ENCODE measurements at places on chromosomes 5 and 9.

- no peak for DNase-seq
Observed at GRCh38 chr5:147743678-147744374, 38.7 kb downstream of the JAKMIP2 start.

- no peak for DNase-seq
Observed at GRCh38 chr5:135138116-135138850, 104.3 kb upstream of the PITX1 start.

- DNase-seq: no peak
Observed at GRCh38 chr9:92725266-92725545, 39.4 kb downstream of the BICD2 start.

GRCh38 chr5:174409070-174409469, 315.3 kb upstream of the MSX2 start:
- no peak for DNase-seq

DNA sequence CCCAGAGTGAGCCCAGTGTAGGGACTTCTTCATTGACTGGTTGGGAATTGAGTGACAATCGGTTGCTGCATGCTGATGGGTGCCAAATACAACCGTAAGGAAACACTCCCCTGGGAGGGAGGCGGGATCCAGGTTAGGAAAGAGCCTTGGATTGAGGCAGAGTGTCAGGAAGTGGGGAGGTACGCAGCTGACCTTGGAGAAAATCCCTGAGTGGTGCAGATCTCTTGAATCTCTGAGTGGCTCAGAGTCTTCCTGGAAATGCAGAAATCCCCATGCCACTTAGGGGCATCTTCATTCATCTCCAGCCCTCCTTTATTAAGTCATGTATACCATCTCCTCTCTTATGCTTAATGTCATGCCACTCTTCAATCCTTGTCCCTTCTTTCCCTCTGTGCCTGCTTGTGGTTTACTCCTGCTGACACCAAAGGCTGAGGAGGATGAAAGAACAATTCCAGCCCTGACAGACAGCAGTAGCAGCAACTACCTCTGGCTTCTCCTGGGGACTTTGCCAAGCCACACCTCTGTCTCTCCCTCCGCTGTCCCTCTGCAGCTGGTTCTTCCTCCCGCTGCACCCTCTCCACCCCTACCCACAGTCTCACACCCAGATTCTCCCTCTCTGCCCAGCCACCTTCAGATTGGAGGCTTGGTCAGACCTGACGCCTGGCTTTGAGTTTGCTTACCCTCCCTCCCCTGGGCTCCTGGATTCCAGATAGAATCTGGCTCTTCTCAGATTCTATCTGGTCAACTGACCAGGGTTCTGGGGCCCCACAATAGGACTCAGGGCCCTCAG, 14.1 kb upstream of the LCP2 start:
- no peak for DNase-seq

- DNase-seq: no peak
Observed at GRCh38 chr5:154236-154635, 37.1 kb upstream of the LRRC14B start.

- no peak for DNase-seq
Observed at GRCh38 chr9:115531410-115532125, 413.6 kb upstream of the TNC start.

DNA sequence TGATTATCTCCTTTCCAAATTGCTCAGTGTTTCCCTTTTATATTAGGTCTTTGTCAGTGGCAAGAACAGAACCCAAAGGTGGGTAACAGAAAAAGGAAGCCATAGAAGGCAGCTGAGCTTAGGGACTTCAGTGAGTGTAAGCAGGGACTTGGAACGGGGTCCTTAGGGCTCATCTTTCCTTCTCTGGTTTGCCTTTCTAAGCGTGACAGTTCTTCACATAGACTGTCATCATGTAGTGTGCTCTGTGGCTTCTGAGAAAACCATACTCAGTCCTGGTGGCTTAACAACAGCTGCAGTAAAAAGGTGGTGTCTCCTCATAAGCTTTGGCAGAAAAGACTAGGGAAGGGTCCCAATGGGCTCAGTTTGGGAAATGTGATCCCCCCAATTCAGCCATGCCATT, 108.8 kb downstream of the SLC12A2 start:
- no peak for DNase-seq

DNA sequence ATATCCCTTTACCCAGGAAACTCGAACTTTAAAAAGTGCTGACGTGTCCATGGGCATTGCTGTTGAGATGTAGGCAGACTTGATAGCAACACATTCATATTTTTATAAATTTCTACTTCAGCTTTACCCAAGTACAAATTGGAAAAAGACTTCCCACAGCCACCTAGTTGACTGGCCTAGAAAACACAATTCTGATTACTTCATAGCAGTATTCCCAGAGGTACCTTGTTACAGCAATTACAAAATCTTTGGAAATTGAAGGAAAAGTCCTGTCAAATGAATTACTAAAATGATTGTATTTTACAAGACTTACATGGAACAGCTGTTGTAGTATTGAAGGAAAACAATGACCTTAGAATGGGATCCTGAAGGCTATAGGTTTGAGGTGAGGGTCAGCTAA, 130.7 kb upstream of the NREP start:
- DNase-seq: no peak

GRCh38 chr5:131245948-131246347, 17.9 kb upstream of the CDC42SE2 start:
- no peak for DNase-seq

GRCh38 chr5:156824800-156825199, 25.3 kb upstream of the PPP1R2B start:
- no peak for DNase-seq

- peak; percentile 5 for DNase-seq
Observed at GRCh38 chr5:129664336-129664937, 83.5 kb upstream of the MINAR2 start.

DNA sequence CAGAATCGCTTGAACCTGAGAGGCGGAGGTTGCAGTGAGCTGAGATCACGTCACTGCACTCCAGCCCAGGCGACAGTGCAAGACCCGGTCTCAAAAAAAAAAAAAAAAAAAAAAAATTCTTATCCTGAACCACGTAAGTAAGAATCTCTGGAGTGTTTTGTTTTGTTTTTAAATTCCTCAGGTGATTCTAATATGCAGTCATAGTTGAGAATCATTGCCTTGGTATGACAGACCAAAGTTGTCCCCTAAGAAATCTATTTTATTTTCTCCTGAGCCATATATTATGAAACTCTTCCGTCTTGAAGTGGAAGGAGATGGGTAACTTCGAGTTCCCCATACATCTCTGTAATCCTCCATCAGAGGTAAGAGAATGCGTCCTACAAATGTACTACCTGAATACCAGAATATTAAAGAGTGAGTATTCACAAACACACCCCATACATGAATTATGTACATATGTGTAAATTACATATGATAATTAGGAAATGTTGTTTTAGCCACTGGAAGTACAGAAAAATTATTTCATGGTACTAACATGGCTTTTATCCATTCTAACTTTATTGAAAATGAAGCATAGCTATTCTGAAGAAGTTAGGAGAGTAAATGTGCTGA, 26.7 kb upstream of the SVEP1 start:
- no peak for DNase-seq

- no peak for DNase-seq
Observed at GRCh38 chr9:75851917-75852316, 38.6 kb upstream of the PCSK5 start.

DNA sequence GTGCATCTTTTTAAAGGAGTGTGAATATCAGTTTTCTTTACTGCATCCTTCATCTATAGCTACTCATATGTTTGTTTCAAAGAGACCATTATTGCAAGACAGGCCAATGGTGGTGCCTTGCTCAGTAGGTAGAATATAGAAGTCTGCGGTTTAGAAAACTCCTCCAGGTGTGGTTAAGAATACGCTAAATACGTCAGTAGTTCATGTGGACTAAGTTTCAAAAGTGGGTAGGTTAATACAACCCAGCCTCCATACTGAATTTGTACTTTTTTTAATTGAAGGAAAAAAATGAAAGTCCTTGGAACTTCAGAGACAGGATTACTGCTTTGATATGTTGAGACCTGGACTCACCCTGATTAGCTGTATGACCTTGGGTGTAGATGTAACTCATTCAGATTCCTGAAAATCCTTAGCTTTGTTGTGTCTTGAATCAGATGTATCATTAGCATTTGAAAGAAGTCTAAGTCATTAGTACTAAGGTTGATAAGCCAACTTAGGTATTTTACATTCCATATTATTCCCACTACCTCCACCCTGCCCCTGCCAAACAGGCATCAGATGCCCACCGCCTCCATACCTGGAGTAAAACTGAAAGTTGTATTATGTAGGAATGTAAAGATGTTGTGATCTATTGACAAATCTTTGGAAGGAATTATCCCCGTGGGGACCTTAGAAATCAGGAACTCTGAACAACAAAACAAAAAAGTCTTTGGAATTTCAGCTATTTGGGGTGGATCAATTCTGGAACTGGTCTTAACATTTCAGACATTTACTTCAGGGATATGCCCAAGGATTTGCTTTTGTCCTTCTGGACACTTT, 6.1 kb downstream of the BASP1 start:
- no peak for DNase-seq

- DNase-seq: no peak
Observed at GRCh38 chr9:133199648-133200321, 9.3 kb downstream of the OBP2B start.

DNA sequence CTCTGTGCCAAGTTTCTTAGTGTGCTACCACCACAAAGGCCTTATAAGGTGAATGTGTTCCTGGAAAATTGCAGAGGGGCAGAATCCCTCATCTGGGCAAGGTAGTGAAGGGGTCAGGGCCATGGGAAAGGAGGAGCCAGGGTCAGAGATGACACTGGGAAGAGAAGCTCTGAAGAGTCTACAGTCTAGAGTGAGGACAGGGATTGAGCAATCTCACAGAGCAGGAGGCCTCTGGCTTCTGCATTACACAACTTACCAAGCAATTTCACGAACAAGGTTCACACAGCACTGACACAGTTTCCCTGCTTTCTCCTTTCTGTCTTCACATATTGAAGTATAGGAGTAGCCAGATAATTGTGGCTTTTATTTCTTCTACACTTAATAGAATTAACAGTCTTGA, 24.5 kb upstream of the IDNK start:
- DNase-seq: no peak

DNA sequence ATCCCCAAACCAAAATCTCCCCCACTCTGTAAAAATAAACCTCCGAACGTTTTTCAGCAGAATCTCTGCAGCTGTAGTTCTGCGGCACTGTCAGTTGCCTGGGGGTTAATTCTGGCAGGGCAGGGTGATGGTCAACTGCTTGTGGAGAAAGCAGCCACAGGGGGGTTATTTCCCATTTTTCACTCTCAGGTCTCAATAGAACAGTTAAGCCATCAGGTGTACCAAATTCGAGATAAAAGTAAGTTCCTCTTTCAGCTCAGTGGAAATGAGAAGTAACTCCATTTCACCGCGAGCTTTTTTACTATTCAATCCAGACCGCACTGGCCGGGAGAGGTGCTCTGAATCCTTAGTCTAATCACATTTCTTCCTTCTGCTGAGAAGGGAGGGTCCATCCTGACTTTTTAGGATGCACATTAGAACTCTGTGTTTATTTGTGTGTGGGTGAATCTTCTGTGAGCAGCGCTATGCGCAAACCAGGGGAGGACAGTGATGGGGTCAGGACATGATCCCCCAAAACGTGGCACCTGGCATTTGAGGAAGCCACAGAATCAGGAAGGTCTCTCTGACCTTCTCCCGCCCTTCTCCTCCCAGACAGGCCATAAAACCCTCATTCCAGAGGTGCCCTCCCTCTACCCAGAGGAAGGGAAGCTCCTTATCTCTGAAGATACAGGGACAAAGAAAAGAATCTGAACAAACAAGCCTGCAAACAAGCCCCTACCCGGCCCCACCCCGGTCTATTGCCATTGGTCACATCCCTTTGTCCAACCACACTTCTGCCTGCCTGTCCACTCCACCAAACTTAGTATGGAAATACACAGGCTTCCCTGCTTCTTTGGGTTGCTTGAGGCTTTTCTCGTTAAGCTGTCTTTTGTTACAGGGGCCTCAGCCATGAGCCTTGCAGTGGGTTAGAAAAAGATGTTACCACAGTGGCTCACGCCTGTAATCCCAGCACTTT, 229.0 kb downstream of the ROR2 start:
- DNase-seq: no peak

- no peak for DNase-seq
Observed at GRCh38 chr5:143447983-143448382, 44.5 kb upstream of the NR3C1 start.

- no peak for DNase-seq
Observed at GRCh38 chr9:27340285-27340674, 43.3 kb upstream of the EQTN start.

DNA sequence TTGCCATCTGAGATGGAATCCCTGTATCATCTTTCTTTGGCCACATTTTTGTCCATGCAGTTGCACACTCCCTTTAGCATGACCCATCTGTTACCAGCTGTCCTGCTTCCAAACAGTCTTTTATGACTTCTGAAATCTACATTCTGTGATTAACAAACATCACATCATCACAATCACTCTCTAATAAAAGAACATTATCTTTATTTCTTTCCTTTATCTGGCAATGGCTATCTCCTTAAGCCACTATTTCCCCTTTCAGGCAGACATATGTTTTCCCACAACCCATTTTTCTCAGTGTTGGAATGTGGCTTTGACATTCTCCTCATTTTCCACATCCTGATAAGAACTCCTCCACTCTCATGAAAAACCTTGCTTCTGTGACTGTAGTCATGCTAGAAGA, 141.0 kb downstream of the ST8SIA4 start:
- DNase-seq: no peak

DNA sequence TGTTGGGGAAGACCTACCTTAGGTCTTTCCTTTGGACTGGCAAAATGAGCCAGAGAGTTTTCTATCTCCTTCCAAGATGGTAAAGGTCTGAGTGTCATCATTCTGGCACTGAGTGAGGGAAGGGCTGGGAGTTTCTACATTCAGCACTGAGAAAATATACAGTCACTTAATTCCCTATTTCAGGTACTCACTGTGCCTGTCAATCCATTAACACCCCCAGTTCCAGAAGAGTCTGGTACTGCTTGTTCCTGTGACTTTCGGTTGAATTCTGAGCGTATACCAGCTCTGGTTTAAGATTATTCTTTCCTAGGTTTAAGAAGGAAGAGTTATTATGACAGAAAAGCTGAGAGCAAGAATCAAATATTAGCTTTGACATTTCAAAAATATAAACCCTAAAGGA, 68.4 kb downstream of the MTX3 start:
- DNase-seq: no peak

DNA sequence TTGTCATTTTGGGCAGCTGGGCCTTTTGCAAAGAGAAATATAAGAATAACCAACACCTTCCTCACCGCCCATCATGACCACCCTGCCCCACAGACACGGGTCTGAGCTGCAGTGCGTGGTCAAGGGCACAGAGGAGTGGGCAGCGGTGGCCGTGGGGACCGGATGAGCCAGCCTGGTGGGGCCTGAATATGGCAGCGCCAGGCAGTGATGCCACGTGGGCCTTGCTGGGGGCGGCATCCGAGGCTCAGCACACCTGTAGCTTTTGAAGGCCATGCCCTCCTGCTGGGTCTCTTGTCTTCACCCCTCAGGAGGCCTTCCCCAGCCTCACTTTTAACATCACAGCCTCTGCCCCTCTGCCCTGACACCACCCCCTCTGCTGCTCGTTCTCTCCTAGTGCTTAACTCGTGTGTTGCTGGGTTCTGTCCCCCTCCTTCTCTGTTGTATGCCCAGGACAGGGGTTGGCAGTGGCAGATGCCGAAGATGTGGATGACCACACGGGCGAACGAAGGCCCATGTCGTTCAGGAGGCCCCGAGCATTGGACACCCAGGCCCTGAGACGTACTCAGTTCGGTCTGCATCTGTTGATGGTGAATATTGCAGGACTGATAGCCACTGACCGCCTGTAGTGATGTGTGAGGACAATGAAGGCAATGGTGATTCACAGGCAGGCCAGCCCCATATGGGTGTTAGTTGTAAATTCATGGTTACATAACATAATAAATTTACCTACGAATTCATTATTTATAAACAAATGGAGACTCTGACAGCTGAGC, 46.0 kb downstream of the AHRR start:
- DNase-seq: no peak

GRCh38 chr9:33107762-33108161, 31.3 kb upstream of the SMU1 start:
- DNase-seq: no peak

All from stimulated activated CD8-positive, alpha-beta memory T cell treated with anti-CD3 and anti-CD28 coated beads, Interleukin-2, amount 100 ng/mL, for 1 hour (primary cell).